ENCODE measurements at places on chromosomes 3 and 15.
A peak's percentile ranks its signal among the peaks of the same experiment; 100 is the strongest.

- DNase-seq = no peak
Measured at GRCh38 chr15:32982001-32982400, 212.5 kb downstream of the FMN1 start.

- no peak for DNase-seq
Measured at GRCh38 chr3:182808041-182808770, 14.9 kb downstream of the ATP11B start.

DNA sequence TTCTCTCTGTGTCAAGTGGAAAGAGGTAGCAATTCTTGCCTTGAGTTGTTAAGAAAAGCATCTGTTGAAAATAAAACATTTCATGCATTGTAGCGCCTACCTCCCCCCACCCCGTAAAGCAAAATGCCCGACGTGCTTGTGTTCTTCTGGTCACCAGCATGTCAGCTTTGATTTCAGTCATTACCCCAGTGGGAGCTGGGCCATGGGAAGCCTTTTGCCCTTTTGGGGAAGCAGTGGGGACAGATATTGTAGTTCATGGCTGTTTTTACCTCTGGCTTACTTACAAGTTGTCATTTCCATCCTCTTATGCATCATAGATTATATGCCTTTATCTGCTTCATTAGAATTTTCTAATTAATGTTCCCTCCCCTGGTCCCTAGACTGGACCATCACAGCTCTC lies 328.7 kb downstream of the RYR3 start:
- DNase-seq = no peak

GRCh38 chr3:197525706-197526105 lies 30.1 kb downstream of the BDH1 start:
- DNase-seq = no peak

GRCh38 chr3:18572809-18573208 lies 147.7 kb upstream of the SATB1 start:
- DNase-seq = no peak

GRCh38 chr3:133038731-133039375 lies 662 bp downstream of the TMEM108 start:
- DNase-seq = no peak

DNA sequence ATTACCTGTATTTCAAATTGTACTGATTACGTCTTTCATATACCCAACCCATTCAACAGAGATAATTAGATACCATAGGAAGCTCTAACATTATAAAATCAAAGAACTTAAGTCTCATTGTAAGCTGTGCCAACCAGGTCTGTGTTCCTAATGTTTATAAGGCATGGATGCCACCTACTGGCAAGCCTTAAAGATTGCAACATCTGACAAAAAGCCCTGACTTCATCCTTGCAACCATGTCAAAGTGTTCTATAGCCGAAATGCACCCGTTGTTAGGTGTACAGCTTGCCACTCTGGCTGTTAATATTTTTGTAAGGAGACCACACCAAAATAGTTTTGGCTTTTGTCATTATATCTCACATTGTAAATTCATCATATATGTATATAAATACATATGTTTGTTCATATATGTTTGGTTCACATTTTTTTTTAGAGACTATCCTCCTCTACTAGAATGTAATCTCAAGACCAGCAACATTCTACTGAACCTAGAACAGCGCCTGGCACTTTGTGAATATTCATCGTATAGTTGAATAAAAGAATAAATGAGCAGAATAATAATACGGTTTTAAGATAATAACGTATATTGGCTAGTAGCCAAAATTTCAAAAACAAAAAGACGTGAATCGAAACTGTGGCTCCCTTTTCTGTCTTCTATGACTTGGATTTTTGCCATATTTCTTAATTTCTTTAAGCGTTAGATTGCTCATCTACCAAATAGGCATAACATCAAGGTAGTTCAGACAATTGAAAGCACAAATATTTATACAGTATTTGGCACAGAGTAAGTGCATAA lies 258.1 kb downstream of the TBL1XR1 start:
- peak; percentile 1 for DNase-seq

Measured in activated CD4-positive, alpha-beta T cell treated with anti-CD3 and anti-CD28 coated beads, Interleukin-2, amount 50 U/mL, for 4 hours (primary cell).